Right atrium auricular region (tissue), 2 donors: ENCODE measurements at places on chromosomes 2 and 18. TPM values are rescaled to one million over a fixed set of nuclear protein-coding genes. Genes with fewer than 3 reads are reported as not detected.
A peak's percentile ranks its signal among the peaks of the same experiment; 100 is the strongest.

CRYGD gene
- total RNA-seq: not detected

AQP4 gene
- 14.9 TPM for total RNA-seq

DCDC2C gene
- total RNA-seq: not detected

DPP10 gene
- not detected for total RNA-seq

DNA sequence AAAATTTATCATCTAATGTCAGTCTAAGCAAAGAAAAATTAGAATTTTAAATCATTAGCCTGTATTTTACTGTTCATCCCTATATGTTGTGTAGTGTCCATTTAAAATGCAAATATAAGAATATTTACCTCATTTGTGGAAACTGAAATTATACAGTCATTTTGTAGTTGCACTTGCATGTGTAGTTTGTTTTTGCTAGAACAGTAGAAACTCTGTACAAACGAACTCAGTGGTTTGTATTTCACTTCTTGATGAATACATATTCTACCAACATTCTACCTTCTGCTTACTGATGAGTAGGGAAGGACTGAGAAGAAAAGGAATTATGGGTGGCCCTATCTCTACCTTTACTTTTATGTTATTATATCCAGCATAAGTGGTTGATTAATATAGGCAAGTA, 29.7 kb downstream of the BMPR2 start:
- H3K27me3 ChIP-seq: no peaks in the 10 kb centered on the region
- H3K36me3 ChIP-seq: no peaks in the 10 kb centered on the region
- H3K27ac ChIP-seq: no peak overlapping the region
- H3K4me1 ChIP-seq: peaks cover 7% of the 10 kb centered on the region

GRCh38 chr18:10040287-10041011, 126.6 kb downstream of the VAPA start:
- no peaks in the 10 kb centered on the region for H3K4me1 ChIP-seq
- no peak overlapping the region for H3K4me3 ChIP-seq
- H3K27ac ChIP-seq: peak overlapping the region; percentile 54
- no peaks in the 10 kb centered on the region for H3K27me3 ChIP-seq
- no peak for DNase-seq

DNA sequence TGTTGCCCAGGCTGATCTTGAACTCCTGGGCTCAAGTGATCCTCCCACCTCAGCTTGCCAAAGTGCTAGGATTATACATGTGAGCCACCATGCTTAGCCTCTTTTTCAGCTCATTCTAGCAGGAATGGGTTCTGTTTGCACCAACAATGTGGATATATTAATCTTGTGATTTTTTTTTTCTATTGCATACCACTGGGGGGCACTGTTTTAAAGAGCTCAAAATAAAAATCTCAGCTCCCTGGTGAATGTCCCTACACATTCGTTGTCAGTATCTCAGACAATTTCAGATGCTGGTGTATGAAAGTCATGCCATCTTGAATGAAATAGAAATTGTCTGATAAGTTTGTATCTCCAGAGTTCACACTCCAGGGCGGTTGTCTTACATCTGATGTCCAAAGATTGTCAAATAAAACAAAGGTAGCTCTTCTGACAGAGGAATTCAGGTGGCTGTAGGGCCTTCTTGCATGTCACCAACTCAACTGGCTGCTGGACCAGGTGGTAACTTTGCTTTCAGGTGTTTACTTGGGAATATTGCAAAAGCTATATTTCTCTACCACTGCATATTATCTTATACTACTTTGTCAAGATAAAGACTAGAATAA, 3.1 kb upstream of the MATN3 start:
- H3K27ac ChIP-seq: no peak overlapping the region
- H3K4me1 ChIP-seq: peaks cover 5% of the 10 kb centered on the region
- no peak for DNase-seq

GRCh38 chr18:32930695-32931301, 158.0 kb upstream of the KLHL14 start:
- H3K4me1 ChIP-seq: no peaks in the 10 kb centered on the region
- no peak overlapping the region for H3K4me3 ChIP-seq
- DNase-seq: no peak
- no peak overlapping the region for H3K27ac ChIP-seq
- no peaks in the 10 kb centered on the region for H3K27me3 ChIP-seq

DNA sequence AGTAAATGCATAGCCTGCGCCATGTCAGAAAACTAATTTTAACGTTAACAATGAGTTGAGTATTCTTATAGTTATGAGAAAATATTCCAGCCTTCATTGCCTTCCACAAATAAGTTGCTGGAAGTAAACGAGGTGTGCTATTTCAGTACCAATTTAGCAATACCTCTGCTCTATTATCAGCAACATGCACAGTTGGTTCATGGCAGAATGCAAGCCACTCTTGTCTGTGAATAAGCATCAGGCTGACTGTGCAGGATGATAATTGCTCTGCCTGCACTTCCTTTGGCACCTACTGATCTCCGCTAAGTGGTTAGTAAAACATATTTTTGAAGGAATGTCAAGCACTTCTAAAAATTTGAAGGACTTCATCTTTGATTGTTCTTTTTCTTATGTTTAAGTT, 261.9 kb upstream of the SIX3 start:
- H3K4me1 ChIP-seq: peaks cover 5% of the 10 kb centered on the region
- DNase-seq: no peak

DNA sequence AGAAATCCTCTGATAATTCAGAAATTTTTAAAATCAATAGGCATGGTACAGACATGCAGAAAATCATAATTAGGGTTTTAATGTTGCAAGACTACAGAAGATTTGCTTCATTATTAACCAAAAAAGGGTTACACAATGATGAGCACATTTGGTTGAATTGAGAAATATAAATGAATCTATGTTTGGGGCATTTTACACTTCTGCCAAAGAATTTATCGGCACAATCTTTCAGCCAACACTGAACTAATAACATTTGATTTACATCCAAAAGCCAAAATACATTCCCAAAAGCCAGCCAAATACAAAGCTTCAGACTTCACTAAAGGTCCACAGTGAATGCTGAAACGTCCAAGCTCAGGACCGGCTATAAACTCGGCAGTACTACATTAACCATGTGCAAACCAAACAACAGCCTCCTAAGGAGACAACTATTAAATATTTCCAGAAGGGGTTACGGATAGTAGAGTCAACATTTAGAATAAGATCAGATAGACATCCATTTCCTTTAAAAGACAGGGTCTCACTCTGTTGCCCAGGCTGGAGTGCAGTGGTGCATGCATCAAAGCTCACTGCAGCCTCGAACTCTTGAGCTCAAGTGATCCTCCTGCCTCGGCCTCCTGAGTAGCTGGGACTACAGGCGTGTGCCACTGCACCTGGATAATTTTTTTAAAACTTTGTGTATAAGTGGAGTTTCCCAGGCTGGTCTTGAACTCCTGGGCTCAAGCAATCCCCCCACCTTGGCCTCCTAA, 29.4 kb downstream of the SPRED2 start:
- H3K4me1 ChIP-seq: peaks cover 30% of the 10 kb centered on the region
- H3K4me3 ChIP-seq: no peak overlapping the region
- DNase-seq: no peak
- no peaks in the 10 kb centered on the region for H3K27me3 ChIP-seq
- no peaks in the 10 kb centered on the region for H3K36me3 ChIP-seq

DNA sequence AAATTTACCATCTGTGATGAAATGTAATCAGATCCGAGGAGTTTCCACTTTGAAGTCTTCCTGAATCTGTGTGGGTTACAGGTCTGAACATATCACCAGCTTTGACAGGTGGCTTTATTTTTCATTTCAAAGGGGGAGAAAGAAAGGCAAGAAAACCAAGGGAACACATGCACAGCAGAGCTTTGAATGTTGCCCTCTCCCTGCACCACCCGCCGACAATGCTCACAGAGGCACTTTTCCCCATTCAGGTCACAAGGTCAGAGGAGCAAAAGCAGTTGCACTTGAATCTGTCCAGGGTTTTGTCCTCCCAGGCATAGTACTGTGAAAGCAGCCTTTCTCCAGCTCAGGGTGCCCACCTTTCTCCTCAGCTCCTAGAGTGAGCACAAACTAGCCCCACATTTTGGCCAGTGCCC, 130.2 kb downstream of the OSR1 start:
- DNase-seq: no peak
- H3K36me3 ChIP-seq: no peaks in the 10 kb centered on the region
- no peaks in the 10 kb centered on the region for H3K4me1 ChIP-seq
- H3K4me3 ChIP-seq: no peak overlapping the region

DNA sequence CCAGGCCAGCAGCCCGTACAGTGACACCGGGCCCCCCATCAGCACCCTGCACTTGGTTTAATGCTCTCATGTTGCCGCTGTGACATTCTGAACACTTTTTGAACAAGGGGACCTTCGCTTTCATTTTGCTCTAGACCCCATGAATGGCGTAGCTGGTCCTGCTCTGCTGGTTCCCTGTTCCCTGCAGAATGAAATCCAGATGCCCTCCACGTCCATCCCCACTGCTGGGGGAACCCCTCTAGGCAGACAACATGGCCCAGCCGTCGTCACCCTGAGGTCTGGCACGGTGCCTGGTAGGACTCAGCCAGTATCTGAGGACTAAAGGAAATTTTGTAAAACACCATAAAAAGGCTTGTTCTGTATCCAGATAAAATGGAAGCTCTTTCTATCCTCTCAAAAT, 128.6 kb downstream of the KCTD1 start:
- no peaks in the 10 kb centered on the region for H3K27me3 ChIP-seq
- no peaks in the 10 kb centered on the region for H3K36me3 ChIP-seq
- no peak for DNase-seq
- H3K27ac ChIP-seq: no peak overlapping the region

GRCh38 chr2:171200469-171200868, 39.8 kb upstream of the TLK1 start:
- H3K4me1 ChIP-seq: no peaks in the 10 kb centered on the region

DNA sequence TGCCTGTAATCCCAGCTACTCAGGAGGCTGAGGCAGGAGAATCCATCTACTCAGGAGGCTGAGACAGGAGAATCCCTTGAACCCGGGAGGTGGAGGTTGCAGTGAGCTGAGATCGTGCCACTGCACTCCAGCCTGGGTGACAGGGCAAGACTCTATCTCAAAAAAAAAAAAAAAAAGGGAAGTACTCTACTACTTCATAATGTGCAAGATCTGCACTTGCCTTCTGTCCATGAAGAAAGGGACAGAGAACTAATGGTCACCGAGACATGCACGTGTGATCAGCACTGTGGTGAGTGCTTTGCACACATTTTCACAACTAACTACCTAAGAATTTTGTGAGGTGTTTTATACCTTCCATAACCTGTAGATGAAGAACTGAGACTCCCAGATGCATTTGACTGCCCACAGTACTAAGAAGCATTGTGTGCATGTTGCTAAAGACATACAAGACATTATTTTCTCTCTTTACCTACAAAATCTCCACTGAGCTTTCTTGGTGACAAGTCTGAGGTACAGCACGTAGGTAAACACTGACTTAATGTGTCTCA, 784.8 kb upstream of the ID2 start:
- no peak overlapping the region for H3K27ac ChIP-seq
- H3K4me3 ChIP-seq: no peak overlapping the region
- H3K4me1 ChIP-seq: no peaks in the 10 kb centered on the region
- H3K27me3 ChIP-seq: no peaks in the 10 kb centered on the region
- DNase-seq: no peak
- no peaks in the 10 kb centered on the region for H3K36me3 ChIP-seq

DNA sequence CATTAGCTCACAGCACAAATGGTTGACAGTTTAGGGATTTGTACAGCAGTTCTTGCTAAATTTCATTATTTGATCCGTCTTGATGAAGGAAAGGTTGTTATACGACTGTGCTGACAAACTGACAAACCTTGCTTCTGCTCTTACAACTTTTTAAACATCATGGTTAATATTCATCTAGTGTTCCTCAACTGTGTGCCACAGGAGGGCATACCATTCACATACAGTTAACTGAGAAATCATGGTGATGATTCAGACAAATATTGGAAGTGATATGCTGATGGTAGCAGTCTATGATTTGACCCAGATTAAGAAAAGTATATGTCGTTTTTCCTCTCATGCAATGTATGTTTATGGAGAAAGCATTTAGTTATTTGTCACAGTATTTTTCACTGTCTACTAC, 129.8 kb upstream of the FSIP2 start:
- no peak overlapping the region for H3K4me3 ChIP-seq
- H3K36me3 ChIP-seq: no peaks in the 10 kb centered on the region
- H3K27ac ChIP-seq: no peak overlapping the region
- H3K4me1 ChIP-seq: no peaks in the 10 kb centered on the region

GRCh38 chr2:101873543-101873942, 118.2 kb upstream of the IL1R2 start:
- no peaks in the 10 kb centered on the region for H3K4me1 ChIP-seq
- no peaks in the 10 kb centered on the region for H3K27me3 ChIP-seq
- H3K27ac ChIP-seq: no peak overlapping the region
- H3K36me3 ChIP-seq: peaks cover 84% of the 10 kb centered on the region

DNA sequence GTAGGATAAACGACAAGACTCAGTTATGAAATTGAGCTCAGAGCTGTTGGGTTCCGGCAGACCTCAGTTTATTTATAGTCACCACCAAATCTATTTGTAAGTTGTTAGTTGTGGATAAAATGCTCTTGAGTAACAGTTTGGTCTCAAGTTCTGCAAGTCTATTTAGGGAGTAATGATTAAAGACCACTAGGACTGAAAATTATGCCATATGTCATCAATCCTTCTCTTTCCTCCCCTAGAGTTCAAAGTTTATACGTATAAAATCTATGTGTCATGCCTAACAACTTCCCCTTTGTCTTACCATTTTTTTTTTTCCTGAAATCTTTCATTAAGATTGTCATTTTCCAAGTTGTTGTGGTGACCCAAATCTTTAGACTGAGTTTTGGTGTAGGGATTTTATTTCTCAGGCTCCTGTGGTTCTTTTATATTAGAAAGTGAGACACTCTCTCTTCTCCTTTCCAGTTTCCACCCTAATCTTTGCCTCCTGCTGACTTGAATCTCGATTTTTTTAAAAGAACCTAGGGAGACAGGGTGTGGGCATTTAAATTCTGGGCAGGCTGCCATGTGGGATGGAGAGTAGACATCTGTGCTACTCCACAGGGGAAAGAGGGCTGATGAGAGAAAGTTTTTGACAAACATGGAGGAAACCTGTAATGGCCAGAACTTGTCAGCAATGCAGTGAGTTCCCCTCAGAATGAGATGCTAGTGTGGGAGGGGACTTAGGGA, 51.0 kb downstream of the LAMA3 start:
- no peaks in the 10 kb centered on the region for H3K27me3 ChIP-seq
- no peak for DNase-seq
- H3K36me3 ChIP-seq: no peaks in the 10 kb centered on the region

DNA sequence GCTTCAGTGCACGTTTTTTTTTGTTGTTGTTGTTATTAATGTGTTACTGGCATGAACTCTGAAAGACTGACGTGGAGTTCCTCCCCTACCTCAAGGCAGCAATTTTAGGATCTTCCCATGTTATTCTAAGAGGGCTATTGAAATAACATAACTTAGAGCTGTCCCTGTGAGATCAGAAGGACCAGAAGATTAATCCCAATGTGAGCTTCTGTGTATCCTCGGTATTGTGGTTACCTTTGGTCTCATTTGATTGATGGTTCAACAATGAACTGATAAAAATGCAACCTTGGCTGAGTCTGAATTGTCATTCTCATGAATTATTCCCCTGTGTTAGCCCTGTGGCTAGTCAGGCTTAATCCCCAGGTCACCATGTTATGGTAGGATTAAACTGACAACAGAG, 394.1 kb downstream of the TRIB2 start:
- no peaks in the 10 kb centered on the region for H3K27me3 ChIP-seq
- H3K36me3 ChIP-seq: no peaks in the 10 kb centered on the region
- no peak for DNase-seq

GRCh38 chr2:124272261-124272841, 247.3 kb downstream of the CNTNAP5 start:
- no peak overlapping the region for H3K27ac ChIP-seq
- no peaks in the 10 kb centered on the region for H3K27me3 ChIP-seq
- peaks cover 8% of the 10 kb centered on the region for H3K4me1 ChIP-seq
- no peak for DNase-seq
